ENCODE measurements at places on chromosomes 13 and 19.

DNA sequence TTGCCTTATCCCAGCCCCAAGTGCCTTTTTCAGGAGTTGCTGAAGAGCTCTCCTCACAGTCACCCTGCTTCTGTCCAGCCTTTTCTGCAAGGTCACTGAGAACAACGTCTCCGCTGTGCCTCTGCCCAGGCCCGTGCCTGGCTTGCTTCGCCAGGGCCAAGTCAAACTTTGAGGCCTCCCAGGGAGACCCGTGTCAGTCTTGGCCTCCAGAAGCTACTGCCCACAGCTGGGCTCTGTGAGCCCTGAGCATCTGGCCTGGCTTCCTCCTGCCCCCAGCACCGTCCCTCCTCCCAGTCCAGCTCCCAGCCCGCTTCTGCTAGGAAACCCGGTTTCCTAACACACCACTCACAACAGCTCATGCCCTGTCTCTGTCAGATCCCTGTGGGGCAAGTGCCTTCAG, 165.9 kb downstream of the TEX29 start:
- DNase-seq: no peak

DNA sequence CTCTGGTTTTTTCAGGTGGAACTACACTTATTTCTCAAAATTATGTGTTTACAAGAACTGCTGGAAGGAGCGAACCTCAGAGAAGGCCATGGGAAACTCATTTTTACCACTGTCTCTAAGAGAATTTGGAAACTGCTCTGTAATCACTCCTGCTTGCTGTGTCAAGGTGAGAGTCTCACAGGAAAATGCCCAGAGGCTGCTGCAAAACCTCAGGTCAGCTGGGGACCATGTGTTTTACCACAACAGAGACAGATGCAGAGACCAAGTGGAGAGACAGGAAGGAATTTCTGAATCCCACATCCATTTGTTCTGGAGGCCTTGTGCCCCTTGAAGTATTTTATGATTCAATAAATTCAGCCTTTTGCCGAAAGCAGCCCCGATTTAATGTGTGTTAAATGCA, 743.8 kb upstream of the SLC10A2 start:
- DNase-seq: no peak

GRCh38 chr13:109989155-109989554, 202.8 kb upstream of the IRS2 start:
- DNase-seq: no peak

GRCh38 chr19:13083627-13084026, 19.0 kb downstream of the LYL1 start:
- no peak for DNase-seq

GRCh38 chr19:46660008-46660517, 919 bp downstream of the DACT3 start:
- DNase-seq: peak; percentile 17

DNA sequence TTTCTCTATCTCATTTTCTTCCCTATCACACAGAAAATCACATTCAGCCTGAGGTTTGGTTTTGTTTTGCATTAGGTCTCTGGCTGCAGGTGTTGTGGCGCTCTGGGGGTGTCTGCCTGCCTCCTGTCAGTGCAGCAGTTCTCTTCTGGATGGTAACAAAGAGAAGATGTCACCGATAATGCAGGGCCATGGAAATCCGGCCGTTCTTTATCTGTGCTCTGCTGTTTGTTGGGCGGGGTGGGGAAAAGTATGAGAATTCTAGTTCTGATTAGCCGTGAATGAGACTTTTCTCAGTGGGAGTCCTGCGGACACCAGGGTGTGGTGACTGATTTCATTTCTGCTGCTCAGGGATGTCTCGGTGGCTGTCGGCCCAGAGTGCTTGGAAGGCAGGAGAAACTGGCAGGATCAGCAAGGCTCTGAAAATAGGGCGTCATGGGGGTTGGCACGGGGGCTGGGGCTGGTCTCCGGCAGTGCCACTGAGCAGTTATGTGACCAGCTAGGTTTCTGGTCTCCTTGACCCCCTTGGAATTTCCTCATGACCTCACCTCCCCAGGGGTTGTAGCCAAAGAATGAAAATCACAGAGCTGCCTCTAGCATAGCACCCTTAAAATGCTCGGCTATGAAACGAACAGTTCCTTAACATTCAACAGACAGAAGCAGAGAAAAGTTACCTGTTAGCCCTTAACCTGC, 5.0 kb downstream of the RNF113B start:
- peak; percentile 45 for DNase-seq

DNA sequence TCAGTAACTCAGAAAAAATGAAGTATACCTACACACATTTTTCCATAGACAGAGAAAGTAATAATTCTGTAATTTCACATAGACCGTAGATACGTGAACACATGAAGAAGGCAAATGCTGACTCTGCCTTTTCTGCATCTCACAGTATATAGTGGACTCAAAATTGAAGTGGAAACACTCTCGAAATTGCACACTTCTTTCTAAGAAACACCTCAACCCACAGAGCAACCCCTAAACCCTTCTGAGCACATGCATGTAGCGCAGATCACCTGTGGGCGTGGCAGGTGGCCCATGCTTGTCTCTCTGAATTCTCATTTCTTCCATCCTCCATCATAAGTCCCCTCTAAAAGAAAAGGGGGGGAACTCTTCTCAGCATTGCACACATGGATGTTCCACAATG, 34.7 kb downstream of the COL4A1 start:
- DNase-seq: no peak

- no peak for DNase-seq
Measured at GRCh38 chr19:54660964-54661363, 1.8 kb upstream of the LILRB4 start.

- no peak for DNase-seq
Measured at GRCh38 chr19:30459859-30460258, 87.7 kb downstream of the ZNF536 start.

- DNase-seq: peak; percentile 42
Measured at GRCh38 chr13:36275190-36276002, 22.2 kb downstream of the CCDC169 start.

- peak; percentile 95 for DNase-seq
Measured at GRCh38 chr19:12035220-12036172, at the start of gene ZNF433. ZNF433 (minus strand) TSS chr19:12035679; CDS start chr19:12035539, 140 bp downstream.

- DNase-seq: no peak
Measured at GRCh38 chr13:58048670-58049069, 417.1 kb downstream of the PCDH17 start.

DNA sequence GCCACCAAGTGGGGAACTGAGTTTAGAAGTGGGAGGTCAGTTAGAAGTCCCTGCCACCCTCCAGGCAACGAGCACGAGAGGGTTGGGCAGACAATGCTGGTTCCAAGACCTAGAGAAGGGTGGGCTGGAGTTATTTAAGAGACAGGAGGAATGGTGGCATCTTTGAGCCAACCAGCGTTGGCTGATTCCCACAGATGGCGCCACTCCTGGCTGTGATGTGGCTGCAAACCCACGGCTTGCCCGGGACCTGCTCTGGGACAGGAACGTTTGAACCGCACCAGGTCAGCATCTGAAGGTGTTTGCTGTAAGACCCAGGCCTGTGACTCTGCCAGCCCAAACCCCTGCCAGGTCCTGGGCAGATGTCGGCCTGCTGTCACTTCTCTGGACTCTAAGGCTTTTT, 42.8 kb downstream of the BICRA start:
- DNase-seq: no peak

GRCh38 chr19:48340995-48341394, 15.6 kb downstream of the EMP3 start:
- DNase-seq: no peak

- DNase-seq: no peak
Measured at GRCh38 chr13:39397896-39398265, 205.1 kb downstream of the LHFPL6 start.

- DNase-seq: no peak
Measured at GRCh38 chr13:40916207-40916998, 102.7 kb downstream of the ELF1 start.

Data from midbrain (tissue), 1 donor.